Fibroblast of villous mesenchyme (primary cell): ENCODE measurements at places on chromosomes 5 and 9.

- DNase-seq: no peak
Observed at GRCh38 chr9:113998525-113999255, 79.4 kb downstream of the AMBP start.

DNA sequence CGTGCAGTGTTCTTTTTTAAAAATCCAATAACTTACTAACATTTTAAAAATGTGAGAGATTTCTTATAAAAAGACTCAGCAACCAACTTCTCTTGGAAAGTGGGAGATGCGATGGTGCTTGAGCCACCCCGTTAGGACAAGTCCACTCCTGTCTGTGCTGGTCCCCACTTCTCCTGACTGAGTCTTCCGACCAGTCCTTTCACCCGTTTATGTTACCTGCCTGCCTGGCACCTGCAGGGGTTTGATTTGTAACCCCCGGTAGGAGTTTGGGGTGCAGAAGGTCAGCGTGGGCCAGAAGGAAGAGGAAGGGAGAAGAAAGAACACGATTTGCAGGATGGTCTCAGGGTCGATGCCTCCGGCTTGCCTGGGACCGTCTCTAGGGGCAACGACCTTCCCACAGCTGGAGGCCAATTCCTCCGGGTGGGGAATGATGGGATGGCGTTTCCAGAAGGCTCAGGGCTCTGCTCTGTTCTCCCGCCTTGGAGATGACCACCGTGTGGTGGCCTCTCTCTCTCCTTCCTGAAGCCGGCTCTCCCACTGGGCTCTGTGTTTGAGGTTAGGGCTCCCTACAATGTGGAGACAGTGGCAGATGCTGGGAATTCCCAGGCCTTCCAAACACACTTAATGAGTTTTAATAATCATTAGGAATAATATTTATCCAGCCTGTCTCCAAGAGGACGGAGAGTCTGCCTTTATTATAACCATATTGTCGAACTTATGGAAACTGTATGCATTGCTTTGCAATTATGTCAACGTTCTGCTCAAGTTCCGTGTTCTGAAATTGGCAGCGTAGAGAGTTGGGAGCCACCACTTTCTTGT is 14.8 kb downstream of the COL27A1 start:
- DNase-seq: no peak

DNA sequence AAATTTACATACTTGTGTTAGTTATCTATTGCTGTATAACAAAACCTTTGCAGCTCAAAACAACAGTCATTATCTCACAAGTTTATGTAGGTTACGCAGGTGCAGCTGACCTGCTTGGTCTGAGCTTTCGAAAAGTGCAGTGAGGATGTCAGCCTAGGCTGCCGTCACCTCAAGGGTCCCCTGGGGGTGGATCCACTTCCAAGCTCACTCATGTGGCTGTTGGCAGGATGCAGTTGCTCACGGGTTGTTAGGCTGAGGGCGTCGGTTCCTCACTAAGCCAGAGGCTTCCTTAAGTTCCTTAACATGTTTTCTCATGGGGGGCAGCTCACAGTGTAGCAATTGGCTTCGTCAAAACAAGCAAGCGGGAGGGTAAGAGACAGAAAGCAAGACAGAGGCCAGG is 139.8 kb downstream of the DOCK8 start:
- no peak for DNase-seq

GRCh38 chr5:145847499-145848497 is 12.7 kb upstream of the PRELID2 start:
- peak; percentile 42 for DNase-seq

- no peak for DNase-seq
Observed at GRCh38 chr9:37624073-37624472, 26.7 kb upstream of the FRMPD1 start.

GRCh38 chr5:20528471-20528870 is 540.5 kb upstream of the CDH18 start:
- no peak for DNase-seq

DNA sequence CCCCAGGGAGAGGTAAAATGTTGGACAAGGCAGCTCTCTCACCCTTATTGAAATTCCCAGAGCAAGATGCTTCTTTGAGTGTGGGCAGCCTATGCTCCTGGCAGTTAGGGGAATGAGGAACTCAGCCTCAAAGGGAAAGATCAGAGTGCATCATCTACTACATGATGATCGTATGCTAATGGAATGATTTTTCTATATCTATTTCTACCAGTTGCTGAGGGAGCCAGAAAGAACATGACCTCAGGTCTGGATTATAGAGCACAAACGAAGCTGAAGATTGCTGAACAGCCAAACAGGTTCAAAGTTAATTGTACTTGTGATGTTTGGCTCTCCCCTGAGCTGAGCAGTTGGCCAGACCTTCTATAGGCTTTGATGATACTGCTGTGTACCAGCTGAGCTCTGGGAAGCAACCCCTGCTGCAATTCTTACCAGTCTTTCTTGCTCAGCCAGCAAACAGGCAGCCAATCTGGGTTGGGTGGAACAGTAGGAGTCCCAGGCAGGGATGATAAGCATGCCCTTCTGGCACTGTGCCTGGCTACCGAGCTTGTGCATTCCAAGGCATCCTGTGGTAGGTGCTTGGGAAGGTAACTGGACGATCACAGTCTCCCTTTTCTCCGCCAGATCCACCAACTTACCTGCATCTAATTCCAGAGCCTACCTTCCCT is 10.3 kb upstream of the FBXL7 start:
- DNase-seq: no peak

- DNase-seq: peak; percentile 25
Observed at GRCh38 chr5:151257731-151258181, 4.8 kb downstream of the GM2A start.

- DNase-seq: no peak
Observed at GRCh38 chr5:132223861-132224260, 3.8 kb downstream of the P4HA2 start.

DNA sequence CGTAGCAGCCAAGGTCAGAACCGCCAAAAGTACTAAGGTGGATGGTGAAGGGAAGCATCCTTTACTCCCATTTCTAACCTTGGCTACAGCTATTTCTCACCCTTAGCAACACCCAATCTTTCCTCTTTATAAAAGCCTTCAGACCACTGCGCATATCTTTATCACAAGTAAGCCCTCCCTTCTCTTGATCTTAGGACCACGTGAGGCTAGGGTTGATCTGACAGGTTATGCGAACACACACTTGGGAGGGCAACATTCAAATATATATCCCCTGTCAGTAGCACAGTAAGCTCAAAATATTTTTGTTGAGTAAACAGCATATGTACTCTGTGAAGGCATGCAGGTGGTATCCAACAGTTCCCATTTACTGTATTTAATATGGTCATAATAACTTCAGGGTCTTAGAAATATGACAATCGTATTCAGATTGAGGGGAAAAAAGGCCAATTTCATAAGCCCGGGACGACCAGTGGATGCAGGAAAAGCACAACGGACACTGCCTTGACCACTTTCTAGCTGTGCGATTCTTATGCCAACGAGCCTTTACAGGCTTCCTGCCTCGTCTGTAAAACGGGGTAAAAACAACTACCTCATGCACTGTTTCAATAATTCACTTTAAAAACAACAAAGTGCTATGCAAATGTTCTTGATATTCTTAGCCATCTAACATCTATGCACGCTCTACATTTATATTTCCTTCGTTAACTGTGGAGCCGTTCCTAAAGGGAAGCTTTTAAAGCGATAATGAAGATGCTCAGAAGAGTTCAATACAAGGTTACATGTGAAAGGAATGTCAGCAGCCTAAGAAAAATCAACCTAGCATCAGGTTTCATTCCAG is 1.3 kb downstream of the ARSB start:
- no peak for DNase-seq

- DNase-seq: peak; percentile 45
Observed at GRCh38 chr5:37208883-37209797, 40.0 kb downstream of the CPLANE1 start.

GRCh38 chr5:4019009-4019769 is 423.6 kb downstream of the IRX1 start:
- DNase-seq: no peak

DNA sequence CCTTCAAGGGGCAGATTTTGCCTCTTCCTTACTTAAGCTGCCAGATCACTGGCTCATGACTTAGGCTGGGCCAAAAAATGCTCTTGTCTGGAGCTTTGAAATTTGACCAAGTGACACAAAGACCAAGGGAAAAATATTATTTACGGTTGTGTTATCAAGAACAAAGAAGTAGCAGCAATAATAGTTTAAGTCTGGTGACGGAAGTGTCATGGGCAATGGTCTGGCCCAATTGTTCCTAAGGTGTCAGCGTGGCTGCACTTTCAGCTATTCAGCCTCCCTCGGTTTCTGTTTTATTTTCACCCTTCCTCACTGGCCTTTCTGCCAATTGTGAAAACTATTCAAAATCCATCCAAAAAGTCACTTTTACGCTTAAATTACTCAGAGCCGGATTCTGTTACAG is 185.3 kb downstream of the CDH18 start:
- no peak for DNase-seq

- no peak for DNase-seq
Observed at GRCh38 chr5:30832519-30832918, 361.0 kb upstream of the CDH6 start.

- DNase-seq: peak; percentile 71
Observed at GRCh38 chr9:18795947-18796671, 236.9 kb downstream of the SAXO1 start.

DNA sequence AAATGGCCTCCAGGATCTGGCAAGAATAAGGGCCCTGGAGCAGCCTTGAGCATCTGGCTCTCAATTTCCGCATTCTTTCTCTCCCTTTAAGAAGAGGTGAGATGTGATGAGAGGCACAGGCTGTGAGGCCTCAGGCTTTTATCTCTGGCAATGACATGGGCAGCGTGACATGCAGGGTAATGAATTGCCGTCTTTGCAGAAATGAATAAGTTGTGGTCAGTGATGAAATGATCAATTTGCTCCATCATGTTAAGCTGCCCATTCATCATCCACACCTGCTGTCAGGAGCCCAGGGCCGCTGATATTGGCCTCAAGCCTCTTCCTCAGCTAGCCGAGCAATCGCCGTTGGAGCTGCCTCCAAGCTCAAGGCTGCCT is 265.3 kb downstream of the TRIM32 start:
- DNase-seq: no peak

- DNase-seq: no peak
Observed at GRCh38 chr5:135126688-135127438, 92.8 kb upstream of the PITX1 start.

GRCh38 chr9:85944672-85945071 is 3.7 kb downstream of the NAA35 start:
- DNase-seq: no peak

DNA sequence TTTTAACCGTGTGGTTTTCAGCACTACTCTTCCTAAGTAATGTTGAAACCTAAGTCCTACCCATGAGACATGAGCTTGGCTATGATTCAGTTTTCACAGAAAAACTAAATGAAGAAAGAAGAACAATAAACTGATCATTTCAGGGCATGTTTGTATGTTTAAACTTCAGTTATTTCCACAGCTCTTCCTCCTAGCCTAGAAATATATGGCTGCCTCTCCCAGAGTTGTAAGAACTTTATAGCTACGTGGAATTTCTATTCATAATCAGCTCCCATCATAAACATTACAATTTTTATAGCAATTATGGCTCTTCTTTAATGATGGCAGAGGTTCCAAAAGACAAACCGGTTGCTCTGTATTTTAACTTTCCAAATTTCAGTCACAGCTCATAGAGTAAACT is 314.7 kb upstream of the ADAMTSL1 start:
- no peak for DNase-seq

DNA sequence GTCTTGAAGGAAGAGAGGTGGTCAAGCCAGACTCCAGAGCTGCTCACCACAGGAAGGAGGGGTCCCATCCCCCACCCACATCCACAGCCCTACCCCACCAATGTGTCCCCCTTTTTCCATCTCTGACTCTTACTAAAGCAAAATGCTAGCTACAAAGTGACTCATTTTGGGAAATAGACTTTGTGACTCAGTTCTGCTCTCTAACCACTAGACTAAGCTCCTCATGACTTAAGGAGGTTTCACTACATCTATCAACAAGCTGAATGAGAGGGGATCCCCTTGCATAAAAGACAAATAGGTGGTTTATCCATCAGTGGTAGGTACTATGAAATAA is 35.1 kb upstream of the ADRB2 start:
- DNase-seq: no peak

GRCh38 chr5:40833712-40834229 is 1.3 kb downstream of the RPL37 start:
- no peak for DNase-seq

DNA sequence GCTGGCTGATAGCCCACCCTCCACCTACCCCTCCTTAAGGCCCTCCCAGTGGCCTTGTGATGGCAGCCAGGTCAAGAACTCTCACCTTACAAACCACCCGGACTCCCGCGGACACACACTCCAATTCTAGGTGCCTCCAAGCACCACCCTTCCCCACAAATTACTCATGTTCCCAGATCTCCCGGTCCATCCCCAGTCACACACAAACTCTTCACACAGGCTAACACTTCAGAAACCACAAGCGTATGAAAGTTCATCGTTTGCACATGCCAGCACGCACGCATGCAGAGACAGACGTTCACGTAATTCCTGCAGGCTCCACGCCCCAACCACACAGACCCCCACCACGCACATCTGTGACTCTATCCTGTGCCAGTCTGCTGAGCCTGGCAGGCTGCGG is 18.0 kb downstream of the NR5A1 start:
- DNase-seq: no peak
